ENCODE measurements at places on chromosomes 1 and 21. TPM values are rescaled to one million over a fixed set of nuclear protein-coding genes. Genes with fewer than 3 reads are reported as not detected.

The PHLDA3 gene
- total RNA-seq = 21.5 TPM

The ESPN gene
- 0.56 TPM for total RNA-seq

DNA sequence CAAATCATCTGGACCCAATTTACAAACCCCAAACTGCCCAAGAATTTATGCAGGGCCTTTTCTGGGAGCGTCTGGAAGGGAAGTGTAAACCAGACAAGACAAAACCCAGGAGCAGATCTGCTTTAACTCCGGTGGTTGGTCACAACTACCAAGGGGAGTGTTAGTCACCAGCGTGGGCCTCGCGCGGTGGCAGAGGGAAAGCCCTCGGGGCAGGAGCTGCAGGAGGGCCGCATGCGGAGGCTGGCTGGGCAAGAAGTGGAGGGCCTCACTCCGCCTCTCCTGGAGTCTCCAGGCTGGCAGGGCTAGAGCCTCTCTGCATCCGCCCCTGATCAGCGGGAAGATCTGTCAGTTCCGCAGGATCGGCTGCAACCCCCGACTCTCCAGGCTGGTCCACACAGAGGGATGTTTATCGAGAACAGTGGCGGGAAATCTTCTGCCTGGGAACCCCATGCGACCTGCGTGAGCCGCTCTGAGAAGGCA, 2.0 kb downstream of the COL24A1 start:
- peak; percentile 44 for DNase-seq

GRCh38 chr1:169724168-169724567, 9.7 kb downstream of the SELE start:
- no peak for DNase-seq
